CD4-positive, alpha-beta T cell treated with Interferon gamma for 1 hour (primary cell): ENCODE measurements at places on chromosomes 6 and 20.

DNA sequence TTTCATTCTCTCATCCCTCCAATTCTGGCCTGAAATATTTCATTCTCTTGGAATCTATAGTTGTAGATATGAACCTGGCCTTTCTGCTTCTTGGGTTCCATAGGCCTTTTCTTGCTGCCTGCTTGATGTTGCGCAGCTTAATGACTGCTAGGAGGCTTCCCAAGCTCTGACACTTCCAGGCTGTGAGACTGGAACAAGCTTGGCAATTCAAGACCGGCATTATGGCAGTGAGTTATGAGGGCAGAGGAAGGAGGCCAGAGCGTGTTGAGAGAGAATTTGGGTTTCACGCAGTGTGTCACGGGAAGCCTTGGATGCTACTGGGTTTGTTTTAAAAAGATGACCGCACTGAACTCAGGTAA is 948 bp upstream of the DNAJC5 start:
- no peak for DNase-seq

DNA sequence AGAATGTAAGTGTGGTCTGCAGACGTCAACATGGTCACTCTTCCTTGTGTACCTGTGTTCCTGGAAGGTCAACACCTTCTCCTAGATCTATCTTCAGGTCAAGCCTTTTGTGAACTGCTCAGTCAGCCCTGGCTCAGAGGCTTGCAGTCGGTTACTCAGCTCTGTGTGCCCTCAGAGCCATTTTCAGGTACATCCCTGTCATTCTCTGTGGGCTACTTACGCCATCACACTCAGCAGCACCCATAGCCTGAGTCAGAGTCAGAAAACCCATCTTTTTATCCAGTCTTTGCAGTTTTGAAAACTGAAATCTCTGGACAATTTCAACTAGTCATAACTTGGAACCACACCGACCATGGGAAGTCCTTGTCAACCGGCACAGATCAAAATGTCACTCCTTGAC is 35.3 kb downstream of the TGM3 start:
- no peak for DNase-seq

- no peak for DNase-seq
These were observed 27.4 kb upstream of the RREB1 start for GRCh38 chr6:7080311-7080710.

GRCh38 chr6:106927531-106928398 is 46.8 kb downstream of the CD24 start:
- DNase-seq = no peak

DNA sequence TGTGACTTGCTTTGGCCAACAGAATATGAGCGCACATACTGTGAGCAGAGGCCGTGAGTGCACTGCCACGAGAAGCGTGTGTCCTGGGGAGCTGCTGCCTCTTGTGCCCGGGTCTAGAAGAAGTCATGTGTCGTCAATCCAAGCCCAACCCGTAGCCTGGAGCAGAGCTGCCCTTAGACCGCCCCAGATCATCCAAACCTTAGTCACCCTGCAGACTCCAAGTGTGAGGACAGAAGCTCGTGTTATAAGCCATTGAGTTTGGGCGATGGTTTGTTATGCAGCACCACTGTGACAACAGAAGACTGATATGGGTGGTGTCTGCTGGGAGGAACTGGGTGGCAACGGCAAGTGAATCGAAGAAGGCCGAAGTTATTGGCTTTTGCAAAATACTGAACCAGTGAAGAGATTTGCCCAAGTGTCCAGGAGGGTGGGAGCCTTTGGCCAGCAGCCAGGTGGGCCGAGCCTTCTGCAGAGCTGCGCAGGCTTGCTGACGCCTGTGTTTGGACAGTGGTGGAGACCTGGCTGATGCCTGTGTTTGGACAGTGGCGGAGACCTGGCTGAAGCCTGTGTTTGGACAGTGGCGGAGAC is 101.3 kb upstream of the SULF2 start:
- DNase-seq = no peak
